ENCODE measurements at places on chromosomes 16 and 17. TPM values are rescaled to one million over a fixed set of nuclear protein-coding genes. Genes with fewer than 3 reads are reported as not detected.

- DNase-seq, result no peak
Observed at GRCh38 chr17:58291246-58291645, 10.5 kb upstream of the MPO start.

XAF1 gene
- polyA plus RNA-seq, result 70.4 TPM

CCL17 gene
- 0.30 TPM for polyA plus RNA-seq

SOX15 gene
- polyA plus RNA-seq, result 2.0 TPM

CD300LG gene
- polyA plus RNA-seq, result 0.30 TPM

- DNase-seq, result no peak
Observed at GRCh38 chr16:85372627-85373372, 240.3 kb upstream of the GSE1 start.

GRCh38 chr16:28981517-28981916, 3.3 kb upstream of the LAT start:
- no peak for DNase-seq

DNA sequence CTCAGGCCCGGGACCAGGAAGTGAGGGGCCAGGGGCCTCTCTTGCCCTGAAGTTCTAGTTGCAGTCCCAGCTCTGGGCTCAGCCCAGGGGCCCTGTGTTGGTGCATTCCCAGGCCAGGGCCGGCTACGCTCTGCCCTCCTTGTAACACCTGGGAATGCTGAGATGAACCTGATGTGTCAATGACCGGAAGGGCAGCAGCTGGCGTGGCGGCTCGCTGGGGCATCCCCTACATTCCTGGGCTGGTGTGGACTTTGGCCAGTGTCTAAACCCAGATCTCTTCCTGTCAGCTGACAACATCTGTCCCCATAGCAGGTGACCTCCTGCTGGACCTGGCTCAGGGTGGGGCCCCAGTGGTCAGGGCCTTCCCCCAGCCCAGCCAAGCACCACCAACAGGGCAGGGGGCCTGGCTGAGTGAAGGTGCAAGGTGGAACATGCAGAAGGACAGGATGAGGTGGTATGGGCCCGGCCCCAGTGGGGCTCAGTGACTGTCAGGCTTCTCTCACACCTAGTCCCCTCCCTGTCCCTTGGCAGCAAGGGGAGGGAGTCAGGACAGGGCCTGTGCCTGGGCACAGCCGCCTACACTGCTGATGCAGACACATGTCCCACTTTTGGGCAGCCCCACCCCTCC, 15.9 kb downstream of the FAM83G start:
- peak; percentile 97 for DNase-seq

DNA sequence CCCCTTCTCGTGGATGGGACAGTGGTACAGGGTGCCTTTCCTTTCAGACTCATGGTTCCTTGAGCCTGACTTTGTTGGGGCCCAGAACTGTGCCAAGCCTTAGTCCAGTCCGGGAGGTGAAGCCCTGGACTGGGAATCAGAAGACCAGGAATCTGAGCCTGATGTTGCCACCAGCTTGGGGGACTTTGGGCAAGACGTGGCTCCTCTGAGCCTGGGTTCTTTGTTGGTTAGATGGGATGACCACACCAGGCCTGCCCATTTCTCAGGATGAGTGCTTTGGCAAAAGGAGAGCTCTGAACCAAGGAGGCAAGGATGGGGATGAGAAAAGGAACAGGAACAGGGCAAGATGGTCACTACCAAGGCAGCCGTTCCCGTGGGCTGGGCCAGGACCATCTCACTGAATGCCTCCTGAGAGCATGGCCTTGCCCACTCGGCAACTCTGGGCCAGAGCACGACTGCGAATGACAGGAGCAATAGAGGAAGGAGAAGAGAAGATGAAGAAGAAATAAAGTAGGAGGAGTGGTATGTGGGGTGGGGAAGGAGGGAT, 32.5 kb downstream of the PITPNM3 start:
- DNase-seq, result no peak

- no peak for DNase-seq
Observed at GRCh38 chr16:89363621-89364393, 126.6 kb downstream of the ANKRD11 start.

RGS9 gene
- polyA plus RNA-seq, result 7.5 TPM

- DNase-seq, result no peak
Observed at GRCh38 chr16:2808181-2808580, 8.9 kb upstream of the PRSS21 start.

- no peak for DNase-seq
Observed at GRCh38 chr17:20187049-20187448, 177.9 kb downstream of the SPECC1 start.

GRCh38 chr16:261031-261691, 14.6 kb downstream of the RGS11 start:
- DNase-seq, result no peak

ARHGAP44 gene
- polyA plus RNA-seq, result 3.2 TPM

- peak; percentile 80 for DNase-seq
Observed at GRCh38 chr17:57561072-57561861, 183.8 kb downstream of the CCDC182 start.

KRTAP1-4 gene
- polyA plus RNA-seq, result not detected

EVI2A gene
- polyA plus RNA-seq, result 3.8 TPM

DNA sequence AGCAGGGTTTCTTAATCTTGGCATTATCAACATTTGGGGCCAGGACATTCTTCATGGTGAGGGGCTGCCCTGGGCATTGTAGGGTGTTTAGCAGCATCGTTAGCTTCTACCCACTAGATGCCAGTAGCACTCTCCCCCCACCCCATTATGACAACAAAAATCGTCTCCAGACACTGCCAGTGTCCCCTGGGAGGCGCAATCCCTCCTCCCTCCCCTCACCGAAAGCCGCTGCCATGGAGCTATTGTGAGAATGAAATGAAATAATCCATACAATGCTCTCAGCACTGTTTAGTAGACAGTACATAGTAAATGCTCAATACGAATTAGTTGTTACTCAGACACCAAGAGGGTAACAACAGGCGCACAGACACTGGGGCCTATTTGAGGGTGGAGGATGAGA, 502.9 kb downstream of the NPIPA7 start:
- no peak for DNase-seq

DNA sequence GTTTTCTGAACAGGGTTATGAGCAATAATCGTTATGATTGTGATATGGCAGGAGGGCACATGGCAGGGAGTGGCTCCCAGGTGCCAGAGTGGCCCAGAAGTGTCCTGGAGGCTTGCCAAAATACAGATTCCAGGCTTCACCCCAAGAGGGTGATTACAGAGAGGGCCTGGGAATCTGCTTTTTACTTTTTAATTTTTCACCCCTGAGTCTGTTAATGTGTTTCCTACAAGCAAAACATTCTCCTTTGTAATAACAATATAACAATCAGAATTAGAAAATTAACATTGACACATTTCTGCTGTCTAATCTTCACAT, 212.4 kb downstream of the SNX29 start:
- no peak for DNase-seq

GRCh38 chr17:20282526-20283308, 184.6 kb downstream of the LGALS9B start:
- no peak for DNase-seq

DNA sequence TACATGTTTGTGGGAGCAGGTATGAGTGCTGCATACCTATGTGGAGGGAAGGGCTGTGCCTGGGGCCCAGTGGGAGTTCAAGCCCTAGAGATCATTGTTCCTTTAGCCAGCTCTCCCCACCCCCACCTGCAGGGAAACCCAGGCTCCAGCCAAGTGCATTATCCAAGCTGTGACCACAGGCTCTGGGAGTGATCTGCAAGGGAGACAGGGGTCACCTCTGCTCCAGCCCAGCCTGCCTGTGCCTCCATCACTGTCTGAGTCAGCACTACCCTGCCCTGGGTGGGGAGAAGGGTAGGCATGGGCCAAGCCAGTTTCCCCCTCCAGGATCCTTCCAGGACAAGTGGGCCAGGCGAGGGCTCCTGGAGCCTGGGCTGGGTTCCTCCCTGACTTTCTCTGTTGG, 32.1 kb upstream of the SBK1 start:
- DNase-seq, result no peak

PRCD gene
- 4.7 TPM for polyA plus RNA-seq

GRCh38 chr17:36701429-36702099, 100.2 kb downstream of the MRM1 start:
- no peak for DNase-seq

DNA sequence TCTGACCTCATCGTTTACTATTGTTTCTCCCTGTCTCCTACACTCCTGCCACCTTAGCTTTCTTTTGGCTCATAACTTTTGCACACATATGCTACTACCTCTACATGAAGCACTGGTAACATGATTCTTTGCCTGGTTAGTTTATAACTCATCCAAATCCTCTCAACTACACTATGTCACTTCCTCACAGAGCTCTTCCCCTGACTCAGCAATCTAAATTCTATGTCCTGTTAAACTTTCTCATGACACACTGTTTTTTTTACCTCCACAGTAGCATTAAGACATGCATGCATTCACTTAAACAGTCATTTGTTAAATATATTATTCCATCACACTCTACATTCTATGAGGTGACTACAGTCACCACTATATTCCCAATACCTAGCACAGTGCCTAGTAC, 19.7 kb downstream of the APPBP2 start:
- DNase-seq, result no peak

KRT39 gene
- not detected for polyA plus RNA-seq

PKMYT1 gene
- 11.0 TPM for polyA plus RNA-seq

GRCh38 chr16:2459647-2460390, at the start of gene TEDC2:
TSS of gene TEDC2 (plus strand) at chr16:2460109. CDS start at chr16:2460145, 36 bp downstream.
- DNase-seq, result peak; percentile 95

CCL4 gene
- 6.9 TPM for polyA plus RNA-seq

MPP3 gene
- polyA plus RNA-seq, result 4.9 TPM

- no peak for DNase-seq
Observed at GRCh38 chr16:50306287-50306686, 39.9 kb downstream of the ADCY7 start.

DNA sequence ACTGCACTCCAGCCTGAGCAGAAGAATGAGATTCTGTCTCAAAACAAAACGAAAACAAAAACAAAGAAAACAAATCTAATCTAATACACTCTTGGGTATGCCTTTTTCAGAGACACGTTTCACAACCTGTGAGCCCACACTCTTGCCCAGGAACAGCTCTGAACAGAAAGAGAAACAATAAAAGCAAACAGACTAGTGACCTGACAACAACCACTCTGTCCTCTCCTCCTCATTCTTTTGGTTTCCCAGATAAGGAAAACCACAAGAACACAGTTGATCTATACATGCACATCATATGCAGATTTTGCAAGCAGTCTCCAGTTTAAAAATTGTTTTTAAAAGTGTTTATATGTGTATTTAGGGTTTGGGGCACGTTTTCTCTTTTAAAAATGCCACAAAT, 1.3 kb downstream of the MKS1 start:
- DNase-seq, result no peak

- DNase-seq, result no peak
Observed at GRCh38 chr16:8847145-8847544, 21.7 kb downstream of the CARHSP1 start.

DNA sequence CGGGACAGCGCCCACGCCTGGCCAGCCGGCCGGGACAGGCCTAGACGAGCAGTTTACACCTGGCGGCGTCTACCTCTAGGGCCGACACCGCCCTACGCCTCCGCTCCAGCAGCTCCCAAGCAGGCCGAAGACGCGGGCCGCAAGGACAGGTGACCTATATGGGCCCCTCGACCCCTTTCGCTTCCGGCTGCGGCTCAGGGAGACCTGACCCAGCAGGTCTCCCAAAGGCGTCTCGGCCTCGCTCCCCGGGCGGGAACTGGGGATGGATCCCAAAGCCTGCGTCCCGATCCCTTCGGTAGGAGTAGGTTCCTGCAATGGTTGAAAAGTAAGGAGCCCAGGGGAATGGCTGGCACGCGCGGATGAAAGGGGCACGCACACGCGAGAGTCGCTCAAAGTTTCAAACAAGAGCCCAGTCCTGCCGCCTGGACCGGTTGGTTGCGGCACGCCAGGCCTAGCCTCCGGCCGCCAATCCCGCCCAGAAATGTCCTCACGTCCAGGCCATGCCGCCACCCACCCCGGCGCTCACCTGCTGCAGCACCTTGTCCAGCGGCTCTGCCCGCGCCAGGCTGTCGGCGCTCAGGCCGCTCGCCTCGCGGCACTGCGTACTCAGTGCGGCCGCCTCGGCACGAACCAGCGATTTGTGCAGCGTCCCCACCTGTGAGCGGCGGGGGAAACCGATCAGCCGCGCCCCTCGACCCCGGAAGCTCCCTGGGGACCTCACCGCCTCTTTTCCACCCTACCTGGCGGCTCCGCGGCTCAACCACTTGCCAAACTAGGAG, 630 bp downstream of the ESRP2 start:
- peak; percentile 78 for DNase-seq

- no peak for DNase-seq
Observed at GRCh38 chr16:11374255-11374654, 29.0 kb downstream of the RMI2 start.

- no peak for DNase-seq
Observed at GRCh38 chr17:73301369-73301768, 10.4 kb downstream of the CDC42EP4 start.

RPTOR gene
- 16.8 TPM for polyA plus RNA-seq

TNRC6C gene
- 6.5 TPM for polyA plus RNA-seq

SLC2A4 gene
- 1.1 TPM for polyA plus RNA-seq

BRIP1 gene
- 6.4 TPM for polyA plus RNA-seq

FGF11 gene
- polyA plus RNA-seq, result 1.3 TPM

DNA sequence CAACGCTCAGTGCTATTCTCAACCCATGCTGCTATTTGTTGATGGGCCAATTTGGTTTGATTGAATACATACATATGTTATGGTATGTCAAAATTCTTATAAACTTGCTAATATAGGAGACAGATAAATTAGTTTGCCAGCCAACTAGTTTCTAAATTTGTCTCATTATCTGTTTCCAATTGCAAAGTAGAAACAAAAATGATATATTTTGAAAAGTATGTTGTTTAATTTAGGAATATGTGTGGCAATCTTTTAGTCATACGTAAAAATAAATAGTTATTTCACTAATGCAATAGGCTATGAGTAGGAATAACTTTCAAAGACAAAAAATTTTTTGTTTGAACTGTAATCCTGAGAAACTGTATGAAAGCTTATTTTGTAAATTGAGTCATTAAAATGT, 210.6 kb upstream of the KCNJ16 start:
- DNase-seq, result no peak

DNA sequence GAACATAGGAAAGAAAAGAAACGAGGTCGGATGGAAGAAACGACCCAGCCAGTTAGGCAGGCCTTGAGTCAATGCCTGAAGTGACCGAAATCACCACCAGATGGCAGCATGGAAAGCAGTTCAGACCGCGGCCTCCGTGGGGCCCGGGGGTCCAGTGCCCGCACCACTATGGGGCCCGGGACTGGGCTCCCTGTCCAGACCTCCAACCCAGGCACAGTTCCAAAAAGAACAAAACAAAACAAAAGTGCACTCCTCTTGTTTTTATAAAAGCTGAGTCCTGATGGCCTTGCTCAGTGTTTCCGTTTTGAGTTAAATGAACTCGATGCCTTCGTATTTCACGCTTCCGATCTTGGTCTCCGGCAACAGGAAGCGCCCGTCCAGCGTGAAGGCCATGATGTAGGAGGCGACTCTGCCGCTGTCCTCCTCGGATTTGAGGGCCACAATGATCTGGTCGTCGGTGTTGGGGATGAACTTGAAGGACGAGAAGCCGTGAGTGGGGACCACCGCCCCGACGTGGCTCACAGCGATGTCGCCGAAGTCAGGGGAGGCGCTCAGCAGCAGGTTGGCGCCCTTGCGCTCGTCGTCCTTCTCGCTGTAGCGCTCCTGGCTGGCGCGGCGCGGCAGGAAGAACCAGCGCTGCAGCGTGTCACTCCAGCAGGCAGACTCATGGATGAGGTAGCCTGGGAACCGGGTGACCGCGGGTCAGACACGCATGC, 13.7 kb upstream of the LGALS3BP start:
- no peak for DNase-seq

C1QL1 gene
- polyA plus RNA-seq, result 14.3 TPM

Data from large intestine (tissue), 12 donors.